ENCODE measurements at places on chromosomes 5 and 9. TPM values are rescaled to one million over a fixed set of nuclear protein-coding genes. Genes with fewer than 3 reads are reported as not detected.

DNA sequence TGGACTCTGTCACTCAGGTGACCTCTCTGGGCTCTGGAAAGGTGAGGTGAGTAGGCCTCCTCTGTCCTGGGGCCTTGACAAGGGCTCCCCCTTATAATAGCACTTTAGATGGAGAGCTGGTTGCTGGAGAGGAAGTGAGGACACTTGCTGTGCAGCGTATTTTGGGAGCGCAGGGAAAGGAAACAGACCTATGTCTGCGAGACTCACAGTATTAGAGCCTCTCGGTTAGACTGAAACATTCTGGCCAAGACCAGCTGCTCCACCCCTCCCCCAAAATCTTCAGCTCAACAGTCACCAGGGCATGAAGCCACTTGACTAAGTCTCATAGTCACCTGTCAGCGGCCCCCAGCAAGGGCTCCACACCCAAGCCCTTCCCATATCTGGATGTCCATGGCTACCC lies 213.6 kb downstream of the AGTPBP1 start:
- no peak for DNase-seq

GRCh38 chr5:134451225-134451935 lies 39.7 kb upstream of the CDKN2AIPNL start:
- DNase-seq: no peak

DNA sequence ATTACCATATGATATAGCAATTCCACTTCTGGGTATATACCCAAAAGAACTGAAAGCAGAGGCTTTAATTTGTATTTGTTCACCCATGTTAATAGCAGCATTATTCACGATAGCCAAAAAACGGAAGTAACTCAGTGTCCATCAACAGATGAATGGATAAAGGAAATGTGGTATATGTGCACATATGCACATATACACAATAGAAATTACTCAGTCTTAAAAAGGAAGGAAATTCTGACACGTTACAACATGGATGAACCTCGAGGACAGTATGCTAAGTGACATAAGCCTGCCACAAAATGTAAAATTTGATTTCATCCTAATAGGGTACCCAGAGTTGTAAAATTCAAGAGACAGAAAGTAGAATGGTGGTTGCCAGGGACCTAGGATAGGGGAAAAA lies 54.9 kb downstream of the NUP155 start:
- no peak for DNase-seq

GRCh38 chr5:88948746-88949600 lies 66.0 kb upstream of the MEF2C start:
- DNase-seq: no peak

GRCh38 chr9:6552498-6553121 lies 92.9 kb downstream of the GLDC start:
- no peak for DNase-seq

DNA sequence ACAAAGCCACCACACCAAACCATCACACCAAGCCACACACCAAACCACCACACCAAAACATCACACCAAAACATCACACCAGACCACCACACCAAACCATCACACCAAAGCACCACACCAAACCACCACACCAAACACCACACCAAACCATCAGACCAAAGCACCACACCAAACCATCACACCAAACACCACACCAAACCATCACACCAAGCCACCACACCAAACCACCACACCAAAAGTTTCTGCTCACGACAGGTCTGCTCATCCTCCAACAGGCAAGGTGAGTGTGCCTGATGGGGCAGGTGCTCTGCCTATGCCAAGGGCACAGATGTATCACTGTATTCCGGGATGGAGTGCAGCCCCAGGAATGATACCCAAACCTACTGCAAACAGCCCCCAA lies 87.9 kb upstream of the FSTL4 start:
- DNase-seq: no peak

DNA sequence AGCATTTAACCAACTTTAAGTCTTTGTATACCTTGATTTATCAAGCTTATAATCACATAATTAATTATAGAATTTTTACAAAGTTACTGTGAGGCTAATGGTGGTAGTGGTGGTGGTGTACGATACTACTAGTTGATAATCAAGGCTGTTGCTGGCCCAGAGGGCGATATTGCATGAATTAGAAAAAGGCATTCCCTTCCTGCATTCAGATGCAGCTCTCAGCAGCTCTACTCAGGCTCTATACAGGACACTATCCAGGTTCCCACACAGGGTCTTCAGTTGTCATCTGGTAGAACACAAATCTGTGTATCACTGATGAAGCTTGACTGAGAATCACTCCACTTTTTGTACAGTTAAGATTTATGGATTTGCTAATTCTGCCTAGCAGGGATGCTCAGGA lies 562.8 kb upstream of the C9orf72 start:
- no peak for DNase-seq

DNA sequence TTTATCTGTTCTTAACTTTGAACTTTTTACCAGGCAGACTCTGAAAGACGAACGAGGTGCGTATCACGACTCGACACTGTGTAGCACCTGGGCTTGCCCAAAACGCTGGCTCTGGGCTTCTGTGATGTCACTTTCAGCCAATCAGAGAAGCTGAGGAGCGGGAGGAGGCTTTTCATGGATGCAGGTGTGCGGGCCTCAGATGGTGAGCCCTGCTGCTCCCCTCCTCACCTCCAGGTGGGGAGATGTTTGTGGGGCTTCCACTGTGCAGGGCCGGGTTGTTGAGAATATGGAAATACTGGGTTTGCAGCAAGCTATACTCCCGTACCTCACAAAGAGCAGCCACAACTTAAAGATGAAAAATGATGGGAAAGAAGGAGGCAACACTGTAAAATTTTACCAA lies 246.3 kb downstream of the IRX2 start:
- no peak for DNase-seq

- DNase-seq: no peak
Observed at GRCh38 chr9:71368157-71368556, 246.7 kb upstream of the TRPM3 start.

GRCh38 chr9:25861421-25861820 lies 183.2 kb upstream of the TUSC1 start:
- no peak for DNase-seq

Gene INSL6
- not detected for total RNA-seq

Gene FUT7
- 0.37 TPM for total RNA-seq

Gene LRRC19
- total RNA-seq: not detected

Gene SMIM33
- total RNA-seq: 0.87 TPM

Gene PPP3R2
- total RNA-seq: not detected

Gene CATSPER3
- not detected for total RNA-seq

Gene DRD1
- not detected for total RNA-seq

Gene IRGM
- 4.7 TPM for total RNA-seq

Gene TAF11L11
- total RNA-seq: not detected

Gene RAD50
- 30.9 TPM for total RNA-seq
